ENCODE measurements at places on chromosomes 13 and 19. TPM values are rescaled to one million over a fixed set of nuclear protein-coding genes. Genes with fewer than 3 reads are reported as not detected.

GJA3 gene
- polyA plus RNA-seq: not detected

HDGFL2 gene
- 77.8 TPM for polyA plus RNA-seq

CFAP97D2 gene
- polyA plus RNA-seq: not detected

GRCh38 chr19:40561947-40562346 is 14.7 kb upstream of the SHKBP1 start:
- H3K36me3 ChIP-seq: no peaks in the 10 kb centered on the region
- H3K27ac ChIP-seq: no peak overlapping the region
- no peak for DNase-seq
- H3K4me1 ChIP-seq: no peaks in the 10 kb centered on the region
- H3K4me3 ChIP-seq: no peak overlapping the region

GRCh38 chr19:41276231-41276630 is 12.1 kb downstream of the HNRNPUL1 start:
- H3K4me1 ChIP-seq: no peaks in the 10 kb centered on the region
- H3K36me3 ChIP-seq: peaks cover 88% of the 10 kb centered on the region
- H3K27me3 ChIP-seq: no peaks in the 10 kb centered on the region
- no peak for DNase-seq
- H3K27ac ChIP-seq: no peak overlapping the region
- H3K4me3 ChIP-seq: no peak overlapping the region

DNA sequence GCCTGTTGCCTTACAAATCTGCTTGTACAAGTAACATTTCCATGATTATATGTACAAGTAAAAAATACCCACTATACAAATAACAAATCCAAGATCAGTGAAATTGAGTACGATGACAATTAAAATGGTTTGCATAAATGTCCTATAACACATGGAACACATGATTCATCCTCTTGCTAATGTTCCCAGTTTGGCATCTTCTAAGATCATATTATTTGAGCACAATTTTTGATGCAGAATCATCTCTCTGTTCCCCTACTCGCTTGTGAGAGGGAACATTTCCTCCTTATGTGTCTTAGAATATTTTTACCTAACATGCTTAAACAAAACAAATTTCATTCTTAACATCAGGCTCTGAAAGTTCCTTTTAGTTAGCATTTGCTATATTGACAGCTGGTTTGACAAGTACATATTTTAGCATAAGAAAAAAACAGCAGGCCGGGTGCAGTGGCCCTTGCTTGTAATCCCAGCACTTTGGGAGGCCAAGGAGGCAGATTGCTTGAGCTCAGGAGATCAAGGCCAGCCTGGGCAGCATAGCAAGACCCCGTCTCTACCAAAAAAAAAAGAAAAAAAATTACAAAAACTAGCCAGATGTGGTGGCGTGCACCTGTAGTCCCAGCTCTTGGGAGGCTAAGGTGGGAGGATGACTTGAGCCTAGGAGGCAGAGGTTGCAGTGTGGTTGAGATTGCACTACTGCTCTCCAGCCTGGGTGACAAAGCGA is 14.2 kb downstream of the ZNF331 start:
- no peak for DNase-seq
- H3K4me1 ChIP-seq: no peaks in the 10 kb centered on the region
- no peaks in the 10 kb centered on the region for H3K27me3 ChIP-seq
- no peak overlapping the region for H3K4me3 ChIP-seq

- peaks cover 8% of the 10 kb centered on the region for H3K4me1 ChIP-seq
- no peaks in the 10 kb centered on the region for H3K36me3 ChIP-seq
- H3K27ac ChIP-seq: peak overlapping the region; percentile 72
- peak overlapping the region; percentile 81 for H3K4me3 ChIP-seq
- DNase-seq: peak; percentile 79
- no peaks in the 10 kb centered on the region for H3K27me3 ChIP-seq
Observed at GRCh38 chr13:33349986-33350826, 64.7 kb upstream of the STARD13 start.
